CD4-positive, alpha-beta T cell treated with Interleukin-10 for 1 hour (primary cell): ENCODE measurements at places on chromosomes 7 and 10.
A peak's percentile ranks its signal among the peaks of the same experiment; 100 is the strongest.

DNA sequence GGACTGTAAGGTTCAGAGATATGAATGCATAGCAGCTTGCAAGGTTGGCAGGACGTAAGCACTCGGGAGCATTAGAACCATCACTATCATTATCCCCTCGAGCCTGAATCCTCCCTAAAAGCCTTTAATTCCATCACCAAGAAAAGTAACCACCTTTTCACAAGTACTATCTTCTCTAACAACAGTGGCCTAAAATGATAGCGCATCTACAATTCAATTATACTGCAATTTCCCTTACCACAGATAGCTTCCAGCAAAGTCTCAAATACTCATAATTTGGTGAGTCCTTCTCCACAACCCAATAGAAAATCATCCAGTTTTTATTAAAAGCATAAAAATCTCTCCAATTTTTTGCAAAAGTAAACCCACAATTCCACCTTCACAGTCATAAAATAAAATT is 42.0 kb downstream of the COL1A2 start:
- DNase-seq = no peak

GRCh38 chr10:132395704-132396493 is 1.1 kb upstream of the PWWP2B start:
- DNase-seq = no peak

DNA sequence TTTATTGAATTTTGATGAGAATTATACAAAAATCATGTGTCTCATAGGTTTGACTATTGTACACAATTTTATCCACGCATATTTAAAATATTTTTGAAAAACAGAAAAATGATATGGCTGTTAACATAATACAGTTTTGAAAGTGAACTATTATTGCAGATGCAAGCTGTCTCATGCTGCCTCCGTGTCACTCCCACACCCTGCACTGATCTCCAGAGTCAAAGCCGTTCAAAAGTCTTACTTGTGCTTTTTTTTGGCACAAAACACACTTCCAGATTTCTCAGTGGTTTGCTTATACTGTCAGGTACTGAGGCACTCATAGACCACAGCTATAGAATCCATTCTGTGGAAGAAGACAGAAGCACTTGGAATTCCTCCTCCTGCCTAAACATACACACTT is 243.1 kb upstream of the ADARB2 start:
- DNase-seq = no peak

DNA sequence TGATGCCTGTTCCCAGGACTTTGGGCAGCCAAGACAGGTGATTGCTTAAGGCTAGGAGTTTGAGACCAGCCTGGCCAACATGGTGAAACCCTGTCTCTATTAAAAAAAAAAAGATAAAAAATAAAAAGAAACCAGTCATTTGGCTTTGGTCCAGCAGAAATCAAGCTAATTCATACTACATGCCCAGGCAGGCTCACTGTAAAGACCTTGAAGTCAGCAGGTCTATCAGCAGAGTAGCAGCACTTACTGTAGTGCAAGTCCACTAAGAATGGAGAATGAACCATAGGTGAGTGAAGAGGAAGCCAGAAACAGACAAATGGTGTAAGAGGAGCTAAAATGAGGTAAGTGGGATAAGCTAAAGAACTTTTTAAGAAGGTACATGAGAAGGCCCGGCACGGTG is 24.7 kb downstream of the PSPH start:
- no peak for DNase-seq

GRCh38 chr7:98641646-98642500 is 24.8 kb downstream of the NPTX2 start:
- DNase-seq = peak; percentile 9

- no peak for DNase-seq
Measured at GRCh38 chr7:12942609-12943008, 255.2 kb downstream of the ARL4A start.

- no peak for DNase-seq
Measured at GRCh38 chr10:119761106-119761505, 35.3 kb downstream of the INPP5F start.

DNA sequence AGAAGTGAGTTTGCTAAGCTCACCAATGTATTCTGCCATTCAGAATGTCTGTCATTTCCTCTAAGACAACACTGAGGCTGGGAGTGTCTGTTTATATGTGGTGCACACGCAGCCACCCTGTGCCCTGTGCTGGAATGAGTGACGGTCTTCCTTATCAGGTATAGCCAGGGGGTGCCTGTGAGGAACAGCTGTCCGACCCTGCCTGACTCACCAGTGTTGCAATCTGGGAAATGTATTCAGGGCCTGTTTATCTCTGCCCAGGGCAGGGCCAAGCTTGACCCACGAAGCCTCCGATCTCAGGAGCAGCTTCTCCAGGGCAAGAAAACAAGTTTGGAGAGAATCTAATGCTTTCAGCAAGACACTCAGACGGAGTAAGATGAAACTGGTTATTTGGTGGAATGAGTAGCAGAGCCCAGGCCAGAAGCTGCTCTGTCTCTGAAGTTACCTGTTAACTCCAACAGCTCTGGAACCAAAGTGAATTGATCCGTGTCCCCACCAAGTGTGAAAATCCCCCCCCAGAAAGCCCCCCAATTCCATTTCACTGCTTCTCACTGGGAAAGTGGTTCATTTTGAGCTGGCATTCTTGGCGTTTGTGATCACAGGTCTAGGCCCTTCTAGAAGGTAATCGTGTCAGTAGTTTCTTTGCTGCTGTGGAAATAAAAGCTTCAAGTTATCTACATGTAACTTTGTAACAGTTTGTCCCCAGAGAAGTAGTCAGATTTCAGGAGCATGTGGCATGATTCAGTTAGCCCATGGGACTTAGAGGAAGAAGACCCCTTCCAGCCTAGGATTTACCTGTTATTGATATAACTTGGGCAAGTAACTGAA is 6.1 kb upstream of the UBE2H start:
- DNase-seq = no peak
